Glutamatergic neuron (in vitro differentiated cells): ENCODE measurements at places on chromosomes 3 and 15. TPM values are rescaled to one million over a fixed set of nuclear protein-coding genes. Genes with fewer than 3 reads are reported as not detected.
A peak's percentile ranks its signal among the peaks of the same experiment; 100 is the strongest.

RBPMS2 gene
- total RNA-seq: 2.0 TPM

FANCD2OS gene
- total RNA-seq: not detected

PARP15 gene
- 0.29 TPM for total RNA-seq

FBXW12 gene
- 0.66 TPM for total RNA-seq

SKOR1 gene
- total RNA-seq: 4.0 TPM

MEX3B gene
- total RNA-seq: 96.2 TPM

PP2D1 gene
- not detected for total RNA-seq

HCLS1 gene
- not detected for total RNA-seq

SLITRK3 gene
- total RNA-seq: not detected

TTC21A gene
- 7.8 TPM for total RNA-seq

ANKUB1 gene
- not detected for total RNA-seq

DNA sequence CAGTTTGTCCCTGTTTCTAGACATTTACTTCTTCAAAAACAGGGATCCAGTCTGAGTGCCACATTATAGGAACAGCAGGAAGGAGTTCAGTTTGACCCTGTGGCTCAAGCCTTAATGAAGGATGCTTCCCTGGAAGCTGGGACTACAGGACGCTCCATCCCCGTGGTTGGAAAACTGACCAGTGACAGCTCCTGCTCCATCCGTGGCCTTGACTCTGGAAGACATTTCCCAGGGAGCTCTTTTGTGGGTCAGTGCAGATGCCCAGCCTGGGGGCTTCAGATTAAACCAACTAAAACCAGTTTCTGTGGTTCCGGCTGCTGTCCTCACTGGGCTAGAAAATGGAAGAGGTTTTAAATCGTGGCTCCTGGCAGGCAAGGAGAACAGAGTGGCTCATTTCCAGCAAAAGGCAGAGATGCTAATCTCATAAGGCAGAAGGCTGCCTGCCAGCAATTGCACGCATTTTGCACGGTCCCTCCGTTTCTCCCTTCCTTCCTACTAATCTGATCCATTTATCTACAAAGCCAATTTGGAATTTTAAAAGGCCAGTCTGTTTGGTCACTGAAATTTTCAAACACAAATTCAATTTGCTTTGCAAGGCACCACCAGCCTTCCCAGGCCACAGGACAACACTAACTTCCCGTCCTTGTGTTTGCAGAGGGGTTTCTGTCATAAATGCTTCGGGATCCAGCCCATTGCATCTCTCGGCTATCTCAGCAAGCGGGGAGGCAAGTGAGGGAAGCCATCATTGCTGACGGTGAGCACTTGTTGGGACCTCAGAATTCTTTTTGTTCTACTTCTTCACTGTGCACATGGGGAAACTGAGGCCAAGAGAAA is 6.2 kb upstream of the SSUH2 start:
- no peak for DNase-seq
- H3K36me3 ChIP-seq: peaks cover 10% of the 10 kb centered on the region
- no peaks in the 10 kb centered on the region for H3K4me1 ChIP-seq
- H3K27ac ChIP-seq: peak overlapping the region; percentile 66

- peaks cover 4% of the 10 kb centered on the region for H3K36me3 ChIP-seq
- H3K27ac ChIP-seq: no peak overlapping the region
- DNase-seq: no peak
- no peaks in the 10 kb centered on the region for H3K27me3 ChIP-seq
- no peak overlapping the region for H3K4me3 ChIP-seq
Measured at GRCh38 chr15:38398134-38398533, 55.8 kb upstream of the FAM98B start.

DNA sequence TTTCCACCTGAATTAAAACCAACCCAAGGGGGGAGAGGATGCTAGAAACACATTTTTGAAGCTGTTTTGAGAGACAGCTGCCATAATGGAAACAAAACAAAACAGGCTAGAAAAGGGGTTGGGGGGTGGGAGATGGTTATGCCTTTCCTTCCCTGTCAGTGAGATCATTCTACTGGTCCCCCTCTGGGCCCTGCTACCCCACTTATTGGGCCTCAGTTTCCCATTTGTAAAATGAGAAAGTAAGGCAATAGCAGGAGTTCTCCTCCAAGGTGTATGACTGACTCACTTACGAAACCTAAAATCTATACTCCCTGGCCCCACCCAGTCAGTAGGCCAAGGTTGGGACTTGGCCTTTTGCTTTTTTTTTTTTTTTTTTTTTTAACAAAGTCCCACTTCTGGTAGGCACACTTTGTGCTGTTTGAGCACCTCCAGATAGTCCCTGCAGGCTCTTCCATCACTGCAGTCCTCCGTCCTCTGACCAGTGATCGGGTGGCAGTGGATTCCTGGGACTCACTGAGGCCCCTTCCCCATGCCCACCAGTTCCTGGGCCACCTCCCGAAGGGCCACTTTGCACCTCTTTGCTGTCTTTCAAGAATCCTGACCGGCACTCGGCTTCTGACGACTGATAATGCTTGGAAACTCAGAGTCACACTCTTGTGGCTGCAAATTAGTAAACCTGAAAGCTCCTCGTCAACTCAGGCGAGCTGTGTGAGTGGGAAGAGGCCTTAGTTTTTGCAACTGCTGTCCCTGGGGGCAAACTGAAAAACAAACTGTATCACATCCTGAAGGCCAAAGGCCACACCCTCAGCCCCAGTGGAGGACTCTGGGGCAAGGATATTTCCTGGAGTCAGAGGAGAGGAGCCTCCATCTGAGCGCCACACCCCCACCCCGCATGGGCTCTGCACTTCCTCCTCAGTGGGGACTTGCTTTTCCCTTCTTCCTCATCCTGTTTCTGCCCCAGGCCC is 6.7 kb upstream of the PSTPIP1 start:
- H3K4me3 ChIP-seq: peak overlapping the region; percentile 55
- peaks cover 7% of the 10 kb centered on the region for H3K27me3 ChIP-seq
- H3K27ac ChIP-seq: no peak overlapping the region
- no peak for DNase-seq

GRCh38 chr3:105967117-105967516 is 98.3 kb upstream of the CBLB start:
- peaks cover 2% of the 10 kb centered on the region for H3K27me3 ChIP-seq
- H3K27ac ChIP-seq: no peak overlapping the region
- H3K36me3 ChIP-seq: peaks cover 14% of the 10 kb centered on the region
- no peak for DNase-seq
- H3K4me3 ChIP-seq: no peak overlapping the region
- no peaks in the 10 kb centered on the region for H3K4me1 ChIP-seq

GRCh38 chr15:24627443-24627842 is 48.1 kb upstream of the NPAP1 start:
- H3K36me3 ChIP-seq: no peaks in the 10 kb centered on the region
- H3K4me1 ChIP-seq: no peaks in the 10 kb centered on the region
- no peak overlapping the region for H3K27ac ChIP-seq
- no peak for DNase-seq

GRCh38 chr15:59367022-59367451 is 5.6 kb downstream of the MYO1E start:
- no peak overlapping the region for H3K4me3 ChIP-seq
- H3K4me1 ChIP-seq: no peaks in the 10 kb centered on the region
- peaks cover 6% of the 10 kb centered on the region for H3K27me3 ChIP-seq
- no peaks in the 10 kb centered on the region for H3K36me3 ChIP-seq
- H3K27ac ChIP-seq: no peak overlapping the region
- DNase-seq: no peak

GRCh38 chr3:87136066-87136596 is 91.0 kb upstream of the CHMP2B start:
- H3K27ac ChIP-seq: no peak overlapping the region
- no peaks in the 10 kb centered on the region for H3K4me1 ChIP-seq
- H3K36me3 ChIP-seq: no peaks in the 10 kb centered on the region
- no peak for DNase-seq
- H3K4me3 ChIP-seq: no peak overlapping the region

DNA sequence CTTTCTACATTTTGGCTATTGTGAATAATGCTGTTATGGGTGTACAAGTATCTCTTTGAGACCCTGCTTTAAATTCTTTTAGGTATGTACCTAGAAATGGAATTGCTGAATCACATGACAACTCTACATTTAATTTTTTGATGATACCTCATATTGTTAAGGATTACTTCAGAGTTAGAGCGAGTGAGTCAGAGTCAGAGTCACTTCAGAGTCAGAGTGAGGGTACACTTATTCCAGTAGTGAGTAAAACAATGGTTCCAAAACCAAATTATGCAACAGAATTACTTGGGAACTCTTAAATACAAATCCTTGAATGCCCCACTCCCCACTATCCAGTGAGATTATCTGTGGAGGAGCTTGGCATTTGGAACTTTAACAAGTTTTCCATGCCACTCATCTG is 50.3 kb upstream of the SNRK start:
- H3K36me3 ChIP-seq: no peaks in the 10 kb centered on the region
- no peak overlapping the region for H3K4me3 ChIP-seq
- no peak for DNase-seq
- H3K4me1 ChIP-seq: peaks cover 7% of the 10 kb centered on the region
- H3K27me3 ChIP-seq: peaks cover 2% of the 10 kb centered on the region

DNA sequence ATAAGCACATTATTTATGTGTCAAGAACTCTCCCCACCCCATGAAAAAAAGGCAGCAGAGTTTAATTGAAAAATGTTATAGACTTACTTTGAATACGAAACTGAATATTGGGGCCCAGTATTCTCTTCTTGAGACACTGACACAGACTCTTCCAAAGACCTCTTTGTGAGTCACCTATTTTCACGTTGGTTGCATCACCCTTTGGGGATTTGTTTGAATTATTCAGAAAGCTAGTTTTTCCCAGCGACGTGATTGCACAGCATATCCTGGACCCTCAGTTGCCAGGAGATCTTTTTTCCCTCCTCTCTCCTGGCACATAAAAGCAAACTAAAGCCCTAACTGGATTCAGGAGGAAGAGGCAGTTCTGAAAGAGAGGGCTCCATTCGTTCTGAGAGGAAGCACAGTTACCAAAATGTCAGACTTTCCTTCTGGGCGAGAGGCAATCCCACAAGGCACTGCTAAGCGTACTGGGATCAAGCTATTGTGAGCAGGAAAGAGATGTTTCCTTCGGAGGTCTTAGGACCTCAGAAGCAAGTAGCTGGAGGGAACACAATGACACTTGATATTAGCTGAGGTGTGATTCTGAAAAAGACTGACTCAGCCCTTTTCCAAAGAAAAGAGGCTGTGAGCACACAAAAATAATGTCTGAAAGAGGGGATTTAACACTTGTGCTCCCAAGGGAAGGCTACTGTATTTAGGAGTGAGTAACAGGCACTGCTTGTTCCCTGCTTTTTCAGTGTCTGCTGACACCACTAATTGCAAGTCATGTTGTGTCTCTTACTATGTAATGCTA is 65.8 kb upstream of the CADPS start:
- no peak for DNase-seq
- peaks cover 24% of the 10 kb centered on the region for H3K4me1 ChIP-seq
- H3K36me3 ChIP-seq: no peaks in the 10 kb centered on the region
- H3K27ac ChIP-seq: peak overlapping the region; percentile 95
- no peaks in the 10 kb centered on the region for H3K27me3 ChIP-seq

GRCh38 chr3:164852866-164853265 is 225.4 kb downstream of the SI start:
- H3K27ac ChIP-seq: no peak overlapping the region
- H3K4me1 ChIP-seq: no peaks in the 10 kb centered on the region
- no peaks in the 10 kb centered on the region for H3K36me3 ChIP-seq

GRCh38 chr3:130939753-130940152 is 45.9 kb downstream of the ATP2C1 start:
- no peaks in the 10 kb centered on the region for H3K4me1 ChIP-seq
- no peak overlapping the region for H3K27ac ChIP-seq
- H3K27me3 ChIP-seq: no peaks in the 10 kb centered on the region
- no peak for DNase-seq

DNA sequence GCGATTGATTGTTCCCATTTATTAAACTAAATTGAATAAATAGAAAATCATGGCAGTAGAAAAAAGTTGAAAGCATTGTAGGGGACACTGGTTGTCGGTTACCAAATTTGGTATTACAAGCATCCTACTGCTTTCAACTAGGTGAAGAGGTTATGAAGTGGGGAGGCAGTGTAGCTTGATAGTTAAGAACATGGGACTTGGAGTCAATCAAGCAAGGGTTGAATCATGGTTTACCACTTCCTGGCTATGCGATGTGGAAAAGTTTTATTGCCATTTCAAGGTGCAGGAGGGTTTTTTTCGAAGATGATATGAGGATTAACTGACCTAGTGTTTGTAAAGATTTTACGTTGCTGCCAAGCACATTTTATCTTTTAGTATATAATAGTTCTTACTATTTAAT is 318.2 kb upstream of the KCNH8 start:
- no peak for DNase-seq
- no peak overlapping the region for H3K27ac ChIP-seq
- H3K4me1 ChIP-seq: no peaks in the 10 kb centered on the region

- H3K4me1 ChIP-seq: peaks cover 3% of the 10 kb centered on the region
- peaks cover 15% of the 10 kb centered on the region for H3K36me3 ChIP-seq
- H3K4me3 ChIP-seq: no peak overlapping the region
Measured at GRCh38 chr3:143099690-143100089, 19.9 kb upstream of the CHST2 start.

- H3K27me3 ChIP-seq: no peaks in the 10 kb centered on the region
- H3K4me3 ChIP-seq: no peak overlapping the region
- peaks cover 4% of the 10 kb centered on the region for H3K4me1 ChIP-seq
Measured at GRCh38 chr15:85003593-85004312, 22.1 kb downstream of the PDE8A start.

GRCh38 chr3:151425627-151426340 is 35.1 kb downstream of the IGSF10 start:
- no peak for DNase-seq
- H3K27ac ChIP-seq: no peak overlapping the region
- H3K4me3 ChIP-seq: no peak overlapping the region
- peaks cover 3% of the 10 kb centered on the region for H3K27me3 ChIP-seq
- H3K36me3 ChIP-seq: no peaks in the 10 kb centered on the region
- H3K4me1 ChIP-seq: no peaks in the 10 kb centered on the region

GRCh38 chr3:71225951-71226564 is 357.5 kb downstream of the FOXP1 start:
- peaks cover 4% of the 10 kb centered on the region for H3K4me1 ChIP-seq
- H3K4me3 ChIP-seq: no peak overlapping the region
- H3K27ac ChIP-seq: no peak overlapping the region

GRCh38 chr3:177594096-177594495 is 396.8 kb upstream of the TBL1XR1 start:
- no peak overlapping the region for H3K27ac ChIP-seq
- no peak for DNase-seq
- no peaks in the 10 kb centered on the region for H3K36me3 ChIP-seq
- peaks cover 3% of the 10 kb centered on the region for H3K4me1 ChIP-seq
- H3K27me3 ChIP-seq: no peaks in the 10 kb centered on the region

GRCh38 chr3:70556056-70556455 is 243.6 kb upstream of the MDFIC2 start:
- no peak overlapping the region for H3K4me3 ChIP-seq
- no peak overlapping the region for H3K27ac ChIP-seq
- H3K27me3 ChIP-seq: no peaks in the 10 kb centered on the region
- H3K4me1 ChIP-seq: peaks cover 3% of the 10 kb centered on the region

- peaks cover 4% of the 10 kb centered on the region for H3K4me1 ChIP-seq
- H3K27me3 ChIP-seq: no peaks in the 10 kb centered on the region
- no peak for DNase-seq
- H3K4me3 ChIP-seq: no peak overlapping the region
- H3K36me3 ChIP-seq: no peaks in the 10 kb centered on the region
Measured at GRCh38 chr3:42823351-42823750, 14.1 kb downstream of the ACKR2 start.

DNA sequence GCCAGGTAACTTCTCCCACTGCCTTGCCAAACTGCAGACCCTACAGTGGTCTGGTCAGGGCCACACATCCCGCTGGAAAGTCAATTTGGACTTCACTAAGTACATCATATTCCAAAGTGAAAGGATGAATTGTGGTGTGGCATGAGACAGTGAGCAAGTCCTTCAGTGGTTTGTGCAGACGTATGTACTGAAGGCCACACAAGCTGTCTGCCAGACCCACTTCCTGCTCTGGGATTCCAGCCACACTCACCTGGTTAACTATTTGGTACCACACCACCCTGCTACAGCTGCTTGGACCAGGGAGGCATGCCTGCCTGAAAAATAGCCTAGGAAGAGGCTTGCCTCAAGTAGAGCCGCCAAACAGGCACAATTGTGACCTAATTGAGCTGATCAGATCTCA is 94.1 kb upstream of the STRIT1 start:
- H3K4me1 ChIP-seq: peaks cover 22% of the 10 kb centered on the region
- no peaks in the 10 kb centered on the region for H3K36me3 ChIP-seq
- no peaks in the 10 kb centered on the region for H3K27me3 ChIP-seq
